KBM-7 (cell line): ENCODE measurements at places on chromosomes 12 and 14.

GRCh38 chr12:76237086-76237701, 111.0 kb downstream of the BBS10 start:
- DNase-seq = no peak

DNA sequence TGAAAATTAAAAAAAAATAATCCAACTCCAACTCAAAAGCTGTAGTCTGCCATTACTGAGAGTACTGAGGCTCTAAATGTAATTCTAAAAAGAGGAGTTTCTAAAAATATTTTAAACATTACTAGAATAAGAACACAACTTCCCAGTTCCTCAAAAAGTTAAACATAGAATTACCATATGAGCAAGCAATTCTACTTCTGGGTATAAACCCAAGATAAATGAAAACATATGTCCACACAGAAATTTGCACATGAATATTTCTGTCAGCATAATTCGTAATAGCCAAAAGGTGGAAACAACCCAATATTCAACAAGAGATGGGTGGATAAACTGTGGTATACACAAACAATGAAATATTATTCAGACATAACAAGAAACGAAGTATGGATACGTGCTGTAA, 15.0 kb upstream of the NR2C1 start:
- DNase-seq = no peak

GRCh38 chr14:65169351-65169750, 67.0 kb upstream of the MAX start:
- DNase-seq = no peak

DNA sequence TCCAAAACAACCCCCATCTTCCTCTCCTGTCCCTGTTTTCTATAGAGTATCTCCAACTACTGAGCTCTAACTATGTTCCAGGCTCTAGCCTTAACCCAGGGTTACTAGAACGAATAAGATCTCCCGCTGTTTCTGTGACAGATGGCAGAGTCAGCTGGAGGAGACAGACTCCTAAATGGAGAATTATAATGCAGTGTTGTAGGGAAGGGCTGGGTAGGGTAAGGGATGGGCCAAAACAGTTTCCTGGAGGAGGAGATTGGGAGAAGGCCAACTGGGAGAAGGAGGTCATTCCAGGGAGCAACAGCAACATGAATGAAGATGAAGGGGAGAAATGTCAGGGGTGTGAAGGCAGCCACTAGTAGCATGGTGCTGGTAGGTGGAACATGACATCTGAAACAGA, 73.4 kb upstream of the ANO4 start:
- no peak for DNase-seq

GRCh38 chr12:121365416-121366062, 13.3 kb upstream of the ANAPC5 start:
- no peak for DNase-seq

GRCh38 chr12:112309797-112310196, 72.4 kb downstream of the HECTD4 start:
- DNase-seq = no peak

DNA sequence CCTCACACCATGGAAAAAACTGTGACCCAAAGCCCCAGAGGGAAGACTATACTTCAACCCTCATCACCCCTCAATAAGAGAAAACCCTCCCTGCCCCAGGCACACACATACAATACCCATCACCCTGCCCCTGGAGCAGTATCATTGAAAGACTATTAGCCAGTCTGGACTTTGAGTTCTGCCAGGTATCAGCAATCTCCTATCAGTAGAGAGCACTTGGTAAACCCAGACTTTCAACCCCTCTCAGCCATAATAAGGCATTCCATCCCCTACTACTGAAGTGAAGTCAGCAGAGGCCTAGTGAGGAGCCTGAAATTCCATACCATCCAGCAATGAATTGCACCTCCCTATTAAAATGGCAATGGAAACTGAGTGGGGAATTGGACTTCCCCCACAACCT, 16.4 kb upstream of the PRKD1 start:
- no peak for DNase-seq
